ENCODE measurements at places on chromosomes 2 and 18. TPM values are rescaled to one million over a fixed set of nuclear protein-coding genes. Genes with fewer than 3 reads are reported as not detected.

DNA sequence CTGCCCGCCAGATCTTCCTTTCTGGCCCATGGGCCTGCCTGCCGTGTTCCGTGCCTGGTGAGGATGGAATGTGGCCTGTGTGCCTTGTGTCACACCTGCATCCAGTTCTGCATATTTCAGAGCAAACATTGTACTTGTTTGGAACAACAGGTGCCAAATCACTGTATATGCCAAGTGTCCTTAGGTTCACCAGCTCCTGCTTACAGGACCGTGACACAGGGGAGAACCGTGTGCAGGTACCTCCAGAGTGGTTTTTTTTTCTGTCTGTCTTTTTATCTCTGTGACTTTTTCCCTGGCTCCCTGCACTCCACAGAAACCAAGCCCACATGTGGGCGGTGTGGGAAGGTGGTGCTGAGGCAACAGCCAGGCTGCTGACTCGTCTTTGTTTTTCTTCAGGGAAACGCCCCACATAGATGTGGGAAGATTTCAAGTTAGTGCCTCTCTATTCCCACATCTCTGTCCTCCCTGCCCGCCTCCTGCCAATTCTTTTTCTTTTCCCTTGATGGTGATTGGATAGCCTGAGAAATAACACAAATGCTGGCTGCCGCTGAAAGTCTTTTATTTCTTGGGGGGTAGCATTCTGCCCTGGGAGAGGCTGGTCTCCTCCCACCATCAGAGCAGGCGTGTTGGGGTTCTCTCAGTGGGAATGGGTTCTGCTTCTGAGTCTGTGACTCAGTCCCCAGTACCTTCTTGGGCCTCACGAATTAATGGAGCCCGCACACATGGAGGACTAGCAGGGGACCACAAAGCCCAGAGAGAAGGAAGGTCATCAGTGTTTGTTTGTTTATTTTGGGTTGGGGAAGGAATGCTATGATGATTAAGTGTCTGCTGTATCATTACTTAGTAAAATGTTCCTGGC, 21.4 kb downstream of the GRHL1 start:
- no peak for DNase-seq

GRCh38 chr2:8304821-8305766, 376.8 kb upstream of the ID2 start:
- DNase-seq: no peak

DNA sequence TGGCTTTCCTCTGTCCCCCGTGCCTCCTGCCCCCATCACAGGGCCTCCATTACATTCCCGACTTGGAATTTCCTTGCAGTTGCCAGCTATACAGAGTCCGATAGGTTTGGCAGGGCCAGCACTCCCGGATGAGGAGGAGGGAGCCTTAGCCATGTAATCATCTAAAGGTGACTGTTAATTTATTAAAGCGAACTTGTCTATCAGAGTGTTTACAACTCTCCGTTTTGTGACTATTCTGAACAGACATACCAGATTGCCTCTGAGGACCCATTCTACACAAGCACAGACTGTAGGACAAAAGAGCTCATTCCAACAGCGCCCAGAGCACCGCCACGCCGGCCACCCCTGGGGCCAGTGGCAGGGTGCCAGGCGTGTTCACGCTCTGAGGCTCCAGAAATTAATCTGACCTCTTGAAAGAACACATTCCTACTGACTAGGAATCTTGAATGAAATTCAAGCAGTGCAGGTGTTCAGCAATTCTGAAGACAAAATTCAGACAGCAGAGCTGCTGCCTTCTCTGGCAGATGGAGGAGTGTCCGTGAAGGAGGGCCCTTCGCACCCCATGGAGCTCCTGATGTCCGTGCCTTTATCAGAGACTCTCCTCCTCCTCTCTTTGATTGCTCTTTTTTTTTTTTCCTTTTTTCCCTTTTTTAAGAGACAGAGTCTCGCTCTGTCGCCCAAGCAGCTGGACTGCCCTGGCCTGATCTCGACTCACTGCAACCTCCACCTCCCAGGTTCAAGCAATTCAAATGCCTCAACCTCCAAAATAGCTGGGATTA, 58.1 kb upstream of the RALBP1 start:
- DNase-seq: no peak

GRCh38 chr18:908758-909724, 4.4 kb downstream of the ADCYAP1 start:
- no peak for DNase-seq

GRCh38 chr18:60134806-60135205, 235.0 kb downstream of the PMAIP1 start:
- no peak for DNase-seq

GRCh38 chr2:127277028-127277427, 16.9 kb downstream of the ERCC3 start:
- DNase-seq: no peak

DNA sequence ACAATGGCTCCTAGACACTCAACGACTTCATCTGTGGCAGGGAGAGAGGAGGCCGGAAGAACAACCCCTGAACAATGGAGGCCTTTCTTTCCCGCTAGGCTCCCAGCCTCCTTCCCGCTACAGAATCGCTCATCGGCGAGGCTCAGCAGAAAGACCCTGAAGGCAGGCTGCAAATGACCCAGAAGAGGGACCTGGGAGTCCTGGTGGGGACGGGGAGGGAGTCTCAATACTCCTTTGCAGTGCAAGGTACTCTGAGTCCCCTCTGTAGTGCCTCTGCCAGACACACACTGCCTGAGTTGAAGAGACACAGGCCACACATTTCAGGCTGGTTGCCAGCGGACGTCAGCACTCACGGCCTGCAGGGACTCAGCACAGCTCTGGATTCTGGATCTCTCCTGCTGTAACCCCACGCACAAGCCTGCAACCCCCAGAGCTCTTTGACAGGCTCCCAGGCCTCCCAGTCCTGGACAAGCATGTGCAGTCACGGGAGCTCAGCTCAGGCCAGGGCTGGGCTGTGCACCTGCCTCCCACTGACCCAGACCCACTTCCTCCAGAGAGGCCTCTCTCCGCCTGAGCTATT, 6.1 kb downstream of the GPR17 start:
- DNase-seq: no peak

GRCh38 chr2:78699696-78700095, 325.8 kb upstream of the REG3G start:
- no peak for DNase-seq

CYTIP gene
- total RNA-seq: 64.0 TPM

- no peak for DNase-seq
Observed at GRCh38 chr2:136086253-136087016, 31.5 kb downstream of the CXCR4 start.

WDPCP gene
- total RNA-seq: 29.3 TPM

GRCh38 chr18:13522256-13522655, 204.1 kb downstream of the FAM210A start:
- no peak for DNase-seq

DNA sequence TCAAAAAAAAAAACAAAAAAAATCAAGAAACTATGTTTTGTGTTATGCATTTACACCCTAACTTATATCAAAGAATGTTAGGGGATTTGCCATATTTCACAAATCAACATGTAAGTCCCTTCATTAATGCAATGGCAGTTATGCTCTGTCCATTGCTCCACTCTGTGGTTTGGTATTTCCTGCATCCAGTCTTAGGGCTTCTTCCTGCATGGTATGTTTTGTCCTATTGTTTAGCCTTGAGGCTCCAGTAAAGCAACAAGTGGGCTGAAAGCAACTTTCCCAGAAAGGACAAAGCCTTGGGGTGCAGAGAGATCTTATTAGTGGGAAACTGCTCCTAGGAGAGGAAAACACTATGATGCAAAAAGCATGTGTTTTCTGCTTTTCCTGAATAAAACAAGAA, 474.1 kb downstream of the IRS1 start:
- DNase-seq: no peak

DNA sequence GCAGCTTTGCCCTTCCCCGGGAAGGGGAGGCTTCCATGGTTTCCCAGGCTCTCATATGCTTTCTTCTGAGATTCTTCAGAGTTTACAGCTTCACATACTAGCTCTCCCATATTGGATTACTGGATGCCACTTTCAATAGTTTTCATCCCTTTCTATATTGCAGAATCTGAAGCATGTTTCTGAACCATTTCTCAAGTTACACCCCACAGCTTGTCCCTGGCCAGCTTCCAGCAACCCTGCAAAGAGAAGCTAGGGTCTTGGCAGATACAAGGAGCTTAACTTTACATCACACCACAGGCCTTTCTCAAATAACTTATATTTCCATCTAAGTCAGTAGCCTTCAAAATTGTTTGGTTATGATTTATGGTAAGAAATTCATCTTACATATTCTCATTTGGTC, 39.6 kb downstream of the LHCGR start:
- DNase-seq: no peak

DNA sequence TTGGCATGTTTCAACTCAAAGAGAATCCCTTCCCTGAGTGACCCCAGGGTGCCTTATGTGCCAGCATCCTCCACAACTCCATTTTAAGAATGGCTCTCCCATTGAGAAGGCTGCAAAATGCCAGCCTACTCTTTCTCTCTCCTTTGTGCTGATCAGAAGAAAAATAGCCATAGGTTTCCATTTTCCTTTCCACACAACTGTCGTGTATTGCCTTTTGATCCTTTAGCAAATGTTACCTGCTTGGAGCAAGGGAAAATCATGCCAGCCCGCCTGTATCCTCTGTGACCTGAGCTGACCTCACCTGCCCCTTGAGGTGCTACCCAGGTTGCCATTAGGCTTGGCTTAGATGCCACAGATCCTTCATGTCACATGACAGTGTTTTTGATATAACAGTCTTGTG, 38.8 kb downstream of the DPYSL5 start:
- DNase-seq: no peak

HOXD11 gene
- not detected for total RNA-seq

PRKCE gene
- 50.2 TPM for total RNA-seq

- no peak for DNase-seq
Observed at GRCh38 chr2:8142461-8142860, 539.4 kb upstream of the ID2 start.
